ENCODE measurements at places on chromosomes 5 and 9.

GRCh38 chr9:124102363-124102762 is 90.8 kb downstream of the LHX2 start:
- DNase-seq, result no peak

- DNase-seq, result no peak
Observed at GRCh38 chr5:9551567-9552537, 6.0 kb upstream of the SEMA5A start.

DNA sequence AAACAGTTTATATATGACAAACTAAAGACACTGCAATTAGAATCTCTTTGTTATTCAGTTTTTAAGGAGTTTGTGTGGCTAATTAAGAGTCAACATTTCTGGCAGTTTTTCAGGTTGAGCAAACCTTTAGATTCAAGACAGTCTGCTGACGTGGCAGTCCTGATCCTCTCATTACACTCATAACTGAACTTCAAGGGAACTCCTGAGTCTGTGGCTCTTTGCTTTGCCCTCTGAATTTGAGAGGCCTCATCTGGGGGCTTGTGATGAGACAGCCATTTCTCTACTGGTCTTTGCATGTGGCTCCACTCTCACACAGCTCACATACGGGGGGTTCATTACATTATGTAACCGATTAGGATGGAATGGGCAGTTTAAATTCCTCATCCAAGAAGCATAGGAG is 182.9 kb upstream of the MEF2C start:
- no peak for DNase-seq

DNA sequence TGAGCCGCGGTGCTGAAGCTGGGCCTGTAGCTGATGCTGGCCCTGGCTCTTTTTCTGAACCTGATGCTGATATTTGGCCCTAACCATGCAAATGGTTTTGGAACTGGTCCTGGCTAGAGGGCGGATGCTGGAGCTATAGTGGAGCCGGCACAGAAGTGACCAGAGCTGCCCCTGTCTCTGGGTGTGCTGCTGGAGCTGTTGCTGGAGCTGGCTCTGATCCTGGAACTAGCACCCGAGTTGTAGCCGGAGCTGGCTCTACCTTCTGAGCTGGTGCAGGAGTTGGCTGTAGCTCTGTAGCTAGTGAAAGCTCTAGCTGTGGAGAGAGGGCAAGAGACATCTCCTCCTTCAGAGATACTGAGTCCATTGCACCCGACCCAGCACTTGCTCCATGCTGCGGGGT is 12.8 kb downstream of the LCN10 start:
- DNase-seq, result no peak

GRCh38 chr5:141465351-141465750 is 10.4 kb upstream of the PCDHGC3 start:
- no peak for DNase-seq

DNA sequence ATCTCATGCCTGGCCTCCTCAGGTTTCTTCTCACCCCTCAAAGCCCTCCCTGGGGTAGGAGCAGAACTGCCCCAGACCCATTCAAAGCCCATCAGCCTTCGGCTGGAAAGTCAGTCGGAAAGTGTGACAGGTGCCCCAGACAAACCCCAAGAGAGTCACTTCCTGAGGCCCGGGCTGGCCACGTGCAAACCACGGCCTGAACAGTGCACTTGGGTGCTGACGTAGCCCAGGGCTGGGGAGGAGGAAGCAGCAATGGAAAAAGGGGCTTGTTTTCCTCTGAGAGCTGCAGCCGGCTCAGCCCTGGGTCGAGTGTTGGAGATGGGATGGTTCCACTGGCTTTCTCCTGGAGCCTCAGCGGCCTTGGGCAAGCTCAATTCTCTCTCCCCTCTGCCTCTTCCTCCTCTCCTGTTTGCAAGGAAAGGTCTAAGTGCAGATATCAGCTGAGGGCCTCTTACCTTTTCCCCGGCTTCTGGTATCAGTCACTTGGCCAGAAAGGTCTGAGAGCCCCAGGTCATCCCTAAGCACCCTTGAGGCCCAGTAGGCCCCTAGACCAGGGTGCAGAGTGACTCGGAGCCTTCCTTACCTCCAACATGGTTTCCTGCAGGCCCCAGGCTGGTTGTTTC is 5.9 kb upstream of the EGR1 start:
- DNase-seq, result peak; percentile 55

DNA sequence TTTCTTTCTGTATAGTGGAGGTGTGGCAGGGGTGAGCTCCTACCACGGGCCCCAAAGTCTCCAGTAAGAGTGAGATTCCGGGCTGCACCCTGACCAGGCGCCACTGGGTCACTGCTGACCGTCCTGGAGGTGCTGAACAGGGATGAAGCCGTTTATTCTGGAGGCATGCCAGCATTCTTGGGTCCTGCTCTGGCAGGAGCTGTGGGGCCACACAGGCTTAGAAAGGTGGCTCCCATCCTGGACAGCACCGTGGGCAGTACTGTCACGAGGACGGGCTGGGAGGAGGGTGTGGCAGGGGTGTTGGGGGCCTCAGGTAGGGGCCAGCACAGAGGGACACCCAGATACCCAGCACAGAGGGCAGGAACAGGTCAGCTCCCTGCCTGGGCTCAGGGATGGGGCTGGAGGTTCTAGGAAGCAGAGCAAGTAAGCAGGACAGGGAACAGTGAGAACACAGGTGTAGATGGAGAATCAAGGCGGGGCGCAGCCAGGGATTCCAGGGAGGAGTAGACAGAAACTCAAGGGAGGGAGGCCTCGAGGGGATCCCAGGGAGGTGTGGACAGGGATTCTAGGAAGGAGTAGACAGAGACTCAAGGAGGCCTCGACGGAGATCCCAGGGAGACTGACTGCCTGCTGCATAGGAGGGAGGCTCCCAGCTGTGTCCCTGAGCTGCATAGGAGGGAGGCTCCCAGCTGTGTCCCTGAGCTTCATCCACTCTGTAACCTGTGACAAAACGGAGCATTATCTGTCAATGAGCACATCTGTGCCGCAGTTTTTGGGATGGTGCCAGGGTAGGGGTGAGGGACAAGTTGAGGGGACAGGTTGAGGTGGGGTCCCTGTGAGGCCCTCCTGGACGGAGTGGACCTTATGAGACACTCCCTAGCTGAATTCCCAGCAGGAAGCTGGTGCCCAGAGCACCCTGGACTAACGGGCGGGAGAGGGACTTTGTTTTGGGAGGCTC is 1.1 kb upstream of the PLEKHG4B start:
- no peak for DNase-seq

DNA sequence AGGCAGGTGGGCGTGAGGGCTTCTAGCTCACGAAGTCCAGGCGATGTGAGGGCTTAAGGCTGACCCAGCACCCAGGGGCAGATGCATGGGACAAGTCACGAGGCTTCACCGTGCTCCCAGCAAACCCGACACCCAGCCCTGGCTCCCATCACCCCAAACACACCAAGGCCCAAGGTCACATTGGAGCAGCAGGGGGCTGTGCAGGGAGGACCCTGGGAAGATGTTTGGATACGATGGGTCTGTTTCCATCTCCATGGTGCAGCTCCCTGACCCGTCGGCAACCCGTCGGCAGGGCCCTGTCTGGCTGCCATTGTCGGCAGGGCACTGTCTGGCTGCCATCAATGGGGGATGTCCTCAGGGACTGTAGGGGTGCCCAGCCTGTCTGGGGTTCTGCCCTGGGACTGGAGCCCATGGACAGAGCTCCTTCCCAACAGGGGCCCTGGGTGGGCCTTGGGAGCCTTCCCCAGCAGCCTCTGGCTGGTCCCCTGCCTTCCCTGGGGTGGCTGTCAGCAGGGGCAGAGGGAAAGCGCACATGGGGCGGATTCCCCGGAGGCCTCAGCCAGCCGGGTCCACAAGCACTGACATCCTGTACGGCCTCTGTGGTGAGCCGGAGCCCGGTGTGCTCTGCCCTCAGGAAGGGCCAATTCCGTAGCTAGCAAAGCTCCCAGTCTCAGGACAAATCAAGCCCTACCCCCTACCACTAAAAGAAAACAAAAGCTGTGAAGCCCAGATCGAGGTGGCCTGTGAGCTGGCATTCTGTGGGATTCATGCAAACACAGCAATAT is 47.1 kb downstream of the NACC2 start:
- DNase-seq, result no peak

- no peak for DNase-seq
Observed at GRCh38 chr9:68841276-68842052, 136.4 kb downstream of the PIP5K1B start.

DNA sequence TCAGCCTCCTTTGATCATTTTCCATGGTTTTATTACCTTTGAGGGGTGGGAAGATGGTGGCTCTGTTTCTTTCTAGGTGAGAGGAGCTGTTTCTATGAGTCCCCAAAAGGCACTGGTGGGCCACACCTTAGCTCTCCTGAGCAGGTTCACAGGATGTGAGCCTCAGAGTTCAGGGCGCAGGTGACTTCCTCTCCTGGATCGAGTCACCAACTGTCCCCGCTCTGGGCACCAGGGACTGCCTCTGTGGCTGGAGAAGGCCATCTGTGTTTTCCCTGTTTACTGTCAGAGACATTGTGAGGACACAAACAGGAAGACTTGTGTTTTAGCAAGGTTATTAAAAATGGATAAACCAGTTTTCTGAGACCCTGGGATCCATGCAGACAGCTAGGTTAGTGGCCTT is 68.5 kb downstream of the IL31RA start:
- DNase-seq, result no peak

DNA sequence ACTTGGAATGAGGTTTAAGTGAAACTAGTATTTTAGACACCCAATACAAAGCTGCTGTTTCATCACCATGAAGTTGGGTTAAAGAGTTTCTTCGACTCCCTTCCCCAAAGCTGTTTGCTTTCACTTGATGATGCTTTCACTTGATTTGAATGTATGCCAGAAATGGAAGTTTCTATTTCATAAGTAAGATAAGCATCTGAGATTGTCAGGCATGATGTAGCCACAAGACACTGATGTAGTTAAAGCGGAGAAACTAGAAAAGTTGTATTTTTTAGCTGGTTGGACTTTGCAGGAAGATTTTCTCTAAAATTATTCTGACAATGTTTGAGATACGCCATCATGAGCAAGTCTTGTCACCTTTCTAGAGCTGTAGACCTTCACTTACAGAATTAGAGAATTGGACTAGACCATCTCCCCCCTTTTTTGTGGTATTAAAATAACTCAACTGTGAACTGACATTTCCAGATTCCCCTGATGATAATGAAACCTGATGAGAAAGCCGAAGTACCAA is 20.0 kb downstream of the MOCS2 start:
- DNase-seq, result no peak

- DNase-seq, result no peak
Observed at GRCh38 chr9:127007638-127008037, 93.1 kb downstream of the RALGPS1 start.

DNA sequence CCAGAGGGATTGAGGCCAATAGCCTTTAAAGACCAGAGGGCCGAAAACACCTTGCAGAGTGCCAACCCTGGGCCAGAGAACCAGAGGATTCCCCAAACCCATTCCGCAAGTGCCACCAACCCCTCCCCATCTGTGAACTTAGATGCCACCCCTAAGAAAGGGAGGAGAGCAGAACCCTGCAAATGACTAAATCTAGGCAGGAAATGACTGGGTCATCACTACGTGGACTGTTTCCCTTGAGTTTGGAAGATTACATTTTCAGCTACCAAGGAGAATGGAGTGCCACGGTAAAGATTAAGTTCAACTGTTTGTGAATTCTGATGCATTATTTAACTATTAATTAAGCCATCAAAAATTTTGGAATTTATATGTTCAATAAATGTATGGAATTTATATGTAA is 142.8 kb downstream of the ENC1 start:
- no peak for DNase-seq

DNA sequence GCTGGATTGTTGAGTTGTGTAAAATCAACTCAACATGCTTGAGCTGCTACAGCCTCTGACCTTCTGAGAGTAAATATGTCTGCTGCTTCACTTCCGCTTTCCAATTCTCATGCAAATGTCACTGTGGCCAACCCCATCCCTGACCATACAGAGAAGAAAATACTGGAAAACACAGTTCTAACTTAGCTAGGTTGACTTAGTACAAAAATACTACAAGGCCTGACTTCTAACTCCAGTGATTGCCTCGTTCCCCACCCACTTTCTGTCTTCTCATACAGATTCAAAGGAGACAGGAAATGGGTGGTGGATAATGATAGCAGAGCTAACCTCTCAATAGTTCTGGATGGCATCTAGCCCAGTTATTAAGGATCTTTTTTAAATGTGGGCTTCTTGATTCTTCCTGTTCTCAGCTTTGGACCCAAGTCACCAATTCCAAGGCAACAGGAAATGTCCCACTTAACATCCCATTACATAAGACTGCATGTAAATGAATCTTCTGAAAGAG is 226.6 kb upstream of the SLC24A2 start:
- no peak for DNase-seq

- DNase-seq, result no peak
Observed at GRCh38 chr5:127562252-127562651, 44.8 kb downstream of the PRRC1 start.

- no peak for DNase-seq
Observed at GRCh38 chr5:76104027-76104426, 20.8 kb downstream of the SV2C start.

- no peak for DNase-seq
Observed at GRCh38 chr9:127523312-127523851, 72.1 kb downstream of the LRSAM1 start.

DNA sequence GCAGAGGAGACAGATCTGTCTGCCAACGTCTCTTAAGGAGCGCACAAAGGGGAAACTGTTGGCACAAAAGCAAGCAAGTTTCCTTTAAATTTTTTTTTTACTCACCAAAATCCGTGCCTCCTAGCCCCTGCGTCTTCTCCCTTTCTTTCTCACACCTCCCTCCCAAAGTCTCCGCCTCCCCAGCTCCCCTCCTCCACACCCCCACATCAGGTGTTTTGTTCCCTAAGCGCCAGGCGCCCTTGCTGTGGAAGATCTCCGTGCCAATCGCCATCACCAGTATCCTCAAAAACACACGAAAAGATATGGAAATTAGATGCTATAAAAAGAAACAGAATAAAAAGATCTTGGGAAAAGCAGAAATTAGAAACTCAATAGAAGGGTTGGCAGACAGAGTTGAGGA is 87.6 kb downstream of the DRD1 start:
- no peak for DNase-seq

DNA sequence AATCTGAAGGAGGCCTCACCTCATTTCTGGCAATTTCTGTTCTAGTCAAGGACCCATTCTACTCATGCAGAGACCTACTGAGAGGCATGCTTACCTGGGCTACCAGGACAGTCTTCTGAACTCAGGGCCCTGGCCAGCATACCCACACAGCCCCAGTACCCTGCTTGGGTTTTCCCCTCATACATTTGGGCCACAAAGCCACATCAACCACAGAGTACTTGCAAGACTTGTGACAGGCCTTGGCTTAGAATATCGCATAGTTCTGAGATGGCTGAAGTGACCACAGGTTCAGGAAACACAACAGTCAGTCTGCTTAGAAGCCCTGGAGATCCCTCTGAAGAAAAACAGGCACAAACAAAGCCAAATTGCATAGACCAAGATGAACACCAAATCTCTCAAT is 758.8 kb upstream of the CDH9 start:
- DNase-seq, result no peak

DNA sequence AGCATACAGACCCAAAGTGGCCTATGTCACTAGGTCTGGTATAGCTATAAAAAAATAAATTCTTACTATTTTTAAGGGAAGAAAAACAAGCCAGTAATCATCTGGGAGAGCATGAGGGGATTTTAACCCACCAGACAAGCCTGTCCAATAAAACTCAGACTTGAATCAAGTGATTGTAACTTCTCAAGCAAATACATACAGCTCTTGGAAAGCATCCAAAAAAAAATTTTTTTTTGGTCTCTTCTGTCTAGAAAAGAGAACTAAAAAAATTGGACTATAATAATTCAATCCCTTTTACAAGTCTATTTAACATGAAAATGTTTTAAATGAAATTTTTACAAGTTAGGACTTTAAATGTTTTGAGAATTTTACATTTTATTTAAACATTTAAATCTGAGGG is 61.7 kb downstream of the FBXL17 start:
- DNase-seq, result no peak

All from activated naive CD4-positive, alpha-beta T cell (primary cell).